ENCODE measurements at places on chromosomes 7 and 10.

- no peak for DNase-seq
These were observed 151.5 kb upstream of the KLF6 start for GRCh38 chr10:3936422-3937040.

GRCh38 chr7:139702811-139703486 is 74.8 kb downstream of the HIPK2 start:
- no peak for DNase-seq

DNA sequence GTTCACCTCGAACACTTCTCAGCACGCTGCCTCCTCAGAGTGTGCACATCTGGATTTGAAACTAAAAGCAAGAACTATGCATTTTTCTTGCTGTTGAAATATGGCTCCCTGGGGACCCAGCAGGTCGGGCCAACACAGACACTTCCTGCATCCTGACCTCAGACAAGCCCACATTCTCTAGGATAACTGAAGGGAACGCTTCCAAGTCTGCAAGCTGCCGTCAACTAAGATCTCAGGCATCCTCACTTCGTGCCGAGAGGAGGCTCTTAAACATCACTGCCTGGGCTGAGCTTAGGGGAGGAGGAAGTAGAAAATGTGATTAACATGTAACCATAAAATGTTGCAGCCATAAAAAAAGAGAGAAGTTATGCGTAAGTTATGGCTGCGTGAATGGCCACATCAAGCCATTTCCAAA is 65.5 kb downstream of the PYROXD2 start:
- DNase-seq: no peak

DNA sequence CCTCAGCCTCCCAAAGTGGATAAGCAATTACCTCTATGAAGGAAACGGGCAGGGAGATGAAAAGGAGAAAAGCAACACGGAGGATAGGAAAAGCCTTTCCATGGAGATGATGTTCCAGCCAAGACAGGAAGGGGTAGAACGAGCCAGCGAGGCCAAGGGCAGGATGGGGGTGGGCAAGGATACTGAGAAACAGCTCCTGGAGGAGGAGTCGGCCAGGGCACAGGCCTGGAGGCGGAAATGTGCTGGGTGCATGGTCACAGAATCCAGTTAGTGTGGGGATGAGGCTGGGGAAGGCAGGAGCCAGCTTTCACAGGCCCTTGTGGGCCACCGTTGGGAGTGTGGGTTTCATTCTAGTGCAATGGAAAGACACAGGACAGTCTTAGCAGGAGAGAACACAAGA is 162.6 kb downstream of the JAZF1 start:
- no peak for DNase-seq

DNA sequence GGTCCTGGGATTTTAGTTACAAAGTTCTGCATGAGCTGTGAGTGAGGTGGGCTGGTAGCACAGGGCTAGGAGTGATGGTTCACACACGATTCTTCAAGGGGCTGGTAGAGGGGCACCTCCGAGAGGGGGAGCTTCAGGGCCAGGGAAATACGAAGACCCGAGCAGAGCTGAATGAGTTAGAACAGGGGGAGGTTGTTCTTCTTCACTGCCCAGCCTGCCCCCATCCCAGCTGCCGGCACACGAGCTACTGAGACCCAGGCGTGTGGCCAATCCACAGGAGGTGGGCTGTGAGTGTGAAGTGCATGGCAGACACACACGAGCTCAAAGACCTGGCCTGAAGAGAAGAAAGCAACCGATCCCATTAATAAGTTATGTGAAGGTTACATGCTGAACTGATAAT is 256.2 kb upstream of the ZNF32 start:
- no peak for DNase-seq

- DNase-seq: no peak
These were observed 25.1 kb upstream of the NRBF2 start for GRCh38 chr10:63107943-63108437.

GRCh38 chr10:58980826-58981415 is 195.5 kb upstream of the PHYHIPL start:
- no peak for DNase-seq

DNA sequence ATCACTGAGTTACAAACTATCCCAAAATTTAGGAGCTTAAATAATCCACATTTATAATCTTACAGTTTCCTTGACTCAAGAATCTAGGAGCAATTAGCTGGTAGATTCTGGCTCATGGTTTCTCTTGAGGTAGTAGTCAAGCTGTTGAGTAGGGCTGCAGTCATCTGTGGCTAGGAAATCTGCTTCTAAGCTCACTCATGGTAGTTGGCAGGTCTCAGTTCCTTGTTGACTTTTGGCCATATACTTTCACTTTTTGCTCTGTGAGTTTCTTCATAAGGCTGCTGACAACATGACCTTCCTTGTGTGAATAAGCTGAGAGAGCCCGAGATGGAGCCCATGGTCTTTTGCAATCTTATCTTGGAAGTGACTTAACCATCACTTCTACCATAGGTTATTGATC is 10.8 kb upstream of the ETV1 start:
- DNase-seq: no peak

- no peak for DNase-seq
These were observed 156.3 kb downstream of the DIP2C start for GRCh38 chr10:533186-533585.

DNA sequence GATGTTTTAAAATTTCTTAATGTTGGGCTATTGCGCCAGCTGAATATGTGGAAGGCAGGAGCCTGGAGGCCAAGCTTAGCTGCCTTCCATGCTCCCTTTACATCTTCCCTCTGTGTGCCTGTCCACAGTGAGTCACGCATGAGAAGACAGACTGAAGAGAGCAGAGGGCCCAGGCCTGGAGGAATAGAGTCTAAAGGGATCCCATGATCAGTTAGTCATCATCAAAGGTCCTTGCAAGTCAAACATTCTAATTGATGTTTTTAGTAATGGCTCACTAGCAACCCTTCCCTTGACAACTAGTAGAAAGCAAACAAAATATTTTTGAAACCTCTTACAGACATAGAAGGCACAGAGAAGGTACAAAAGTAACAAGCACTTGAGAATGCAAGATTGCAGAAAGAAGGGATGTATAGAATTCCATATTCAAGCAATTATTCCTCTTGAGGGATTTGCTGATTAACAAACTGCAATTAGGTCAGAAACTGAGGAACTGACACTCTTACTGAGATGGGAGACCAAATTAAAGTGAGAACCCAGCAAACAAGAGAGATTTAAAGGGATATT is 30.7 kb upstream of the APBB1IP start:
- no peak for DNase-seq

GRCh38 chr10:126640401-126640800 is 30.1 kb downstream of the C10orf90 start:
- no peak for DNase-seq

DNA sequence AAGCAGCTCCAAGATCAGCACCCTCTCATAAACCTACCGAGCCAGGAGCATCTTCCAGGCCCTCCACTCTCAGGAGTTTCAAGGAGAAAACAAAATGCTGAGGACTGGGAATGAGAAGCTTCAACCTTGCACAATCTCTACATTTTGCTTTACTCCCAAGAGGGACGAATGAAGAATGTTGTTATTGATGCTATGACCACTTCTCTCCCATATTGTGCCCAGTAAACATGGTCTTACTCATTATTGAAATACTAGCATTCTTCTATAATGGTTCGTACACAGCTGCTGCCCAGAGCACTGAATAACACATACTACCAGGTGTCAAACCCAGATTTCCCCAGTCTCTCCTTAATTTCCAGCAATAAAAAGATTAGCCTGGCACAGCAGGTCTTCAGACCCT is 63.4 kb upstream of the BET1 start:
- no peak for DNase-seq

DNA sequence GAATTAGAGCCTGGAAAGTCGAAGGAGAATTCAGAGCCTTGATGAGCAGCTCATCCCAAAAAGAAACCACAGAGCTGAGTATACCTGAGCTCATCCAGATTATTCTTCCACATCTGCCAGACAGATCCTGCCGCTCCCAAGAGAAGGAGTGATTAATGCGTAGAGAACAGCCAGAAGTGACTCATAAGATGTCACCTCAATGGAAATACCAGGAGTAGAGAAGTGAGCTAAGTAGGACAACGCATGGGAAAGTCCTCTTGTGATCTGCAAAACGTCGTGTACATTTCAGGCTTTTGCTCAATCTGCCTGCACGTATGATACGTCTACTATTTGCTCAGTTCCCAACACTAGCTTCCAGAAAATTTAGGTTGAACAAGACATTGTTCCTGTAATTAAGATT is 230.5 kb upstream of the AUTS2 start:
- no peak for DNase-seq

DNA sequence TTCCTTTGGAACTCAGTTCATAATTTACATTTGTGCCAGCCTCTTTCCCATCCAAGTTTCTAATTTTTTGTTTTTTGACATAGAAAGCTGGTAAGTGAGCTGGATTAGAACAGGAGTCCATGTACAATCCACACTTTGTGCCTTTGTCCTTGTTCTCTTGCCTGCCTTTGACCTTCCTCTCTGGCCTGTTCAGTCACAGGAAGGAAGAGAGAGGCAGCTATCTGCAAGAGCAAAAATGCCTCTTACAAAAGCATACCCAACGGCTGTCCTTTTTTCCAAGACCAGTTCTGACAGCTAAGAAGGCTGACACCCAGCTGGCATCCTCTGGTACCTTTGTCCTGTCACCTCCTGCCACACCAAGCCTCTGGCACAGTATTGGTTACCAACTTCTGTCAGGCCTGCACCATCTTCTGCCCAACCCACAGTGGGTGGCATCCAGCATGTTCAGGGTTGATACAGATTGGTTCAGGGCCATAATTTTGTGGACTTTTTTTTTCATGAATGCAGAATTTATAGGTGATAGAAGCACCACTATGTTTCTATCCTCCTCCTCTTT is 133.7 kb upstream of the KLF14 start:
- no peak for DNase-seq

DNA sequence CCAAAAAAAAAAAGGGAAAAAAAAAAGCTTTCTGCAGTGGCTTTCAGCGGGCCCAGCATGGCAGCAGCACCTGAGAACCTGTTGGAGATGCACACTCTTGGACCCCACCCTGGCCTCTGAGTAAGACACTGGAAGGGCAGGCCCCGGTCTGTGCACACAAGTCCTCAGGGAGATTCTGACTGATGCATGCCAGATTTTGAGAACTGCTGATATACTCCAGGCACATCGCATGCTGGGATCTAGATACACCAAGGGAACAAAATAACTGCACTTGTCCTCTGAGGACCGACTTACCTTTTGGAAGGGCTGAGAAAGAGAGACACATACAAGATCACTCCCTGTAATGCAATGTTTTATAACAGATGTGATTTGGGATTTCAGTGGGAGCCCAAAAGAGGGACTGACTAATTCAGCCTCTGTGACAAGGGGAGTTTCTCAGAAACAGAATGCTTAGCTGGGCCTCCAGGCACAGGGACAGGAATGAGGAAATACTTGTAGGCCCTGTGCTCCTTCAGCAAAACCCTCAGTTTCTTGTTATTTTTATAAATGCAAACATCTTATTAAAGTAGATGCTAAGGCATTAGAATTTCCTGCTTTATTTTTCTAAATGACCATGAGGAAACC is 8.2 kb downstream of the EGFR start:
- DNase-seq: no peak

DNA sequence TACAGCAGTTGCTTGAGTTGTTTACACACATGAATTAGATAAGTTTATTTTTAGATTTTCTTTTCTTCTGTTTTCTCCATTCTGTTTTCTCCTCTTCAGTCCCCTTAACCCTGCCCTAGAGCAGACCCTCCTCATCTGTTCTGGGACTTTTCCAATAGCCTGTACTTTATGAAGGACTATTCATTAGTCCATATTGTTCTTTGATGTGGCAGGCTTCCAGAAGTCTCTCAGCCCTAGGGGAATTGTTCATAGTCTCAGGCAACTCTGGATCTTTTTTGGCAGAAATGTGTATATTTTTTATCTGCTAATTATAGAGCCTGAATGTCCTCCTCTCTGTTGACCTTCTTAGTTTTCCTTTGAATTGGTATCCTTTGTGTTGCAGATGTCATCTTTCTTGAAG is 25.4 kb downstream of the KAT6B start:
- DNase-seq: no peak

Data from stimulated activated naive CD4-positive, alpha-beta T cell (primary cell).